ENCODE measurements at places on chromosomes 7 and 10.
A peak's percentile ranks its signal among the peaks of the same experiment; 100 is the strongest.

- DNase-seq, result no peak
Measured at GRCh38 chr10:79904671-79905321, 44.1 kb downstream of the SFTPD start.

- no peak for DNase-seq
Measured at GRCh38 chr7:84811362-84811761, 375.5 kb downstream of the SEMA3D start.

- DNase-seq, result no peak
Measured at GRCh38 chr7:51246258-51247245, 70.1 kb downstream of the COBL start.

DNA sequence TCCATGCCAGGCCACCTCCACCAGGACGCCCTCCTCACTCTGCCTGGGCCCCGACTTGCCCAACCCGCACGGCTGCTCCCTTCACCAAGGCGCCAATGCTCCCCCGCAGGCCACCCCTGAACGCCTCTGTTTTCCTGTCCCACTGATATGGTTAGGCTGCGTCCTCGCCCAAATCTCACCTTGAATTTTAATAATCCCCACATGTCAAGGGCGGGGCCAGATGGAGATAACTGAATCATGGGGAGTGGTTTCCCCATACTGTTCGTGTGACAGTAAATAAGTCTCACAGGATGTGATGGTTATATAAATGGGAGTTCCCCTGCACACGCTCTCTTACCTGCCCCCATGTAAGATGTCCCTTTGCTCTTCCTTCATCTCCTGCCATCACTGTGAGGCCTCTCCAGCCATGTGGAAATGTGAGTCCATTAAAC, 29.8 kb downstream of the RSU1 start:
- peak; percentile 28 for DNase-seq
